Cardiac septum (tissue), 1 donor: ENCODE measurements at places on chromosomes 3 and 15.

GRCh38 chr15:35691173-35691761 lies 145.3 kb upstream of the DPH6 start:
- DNase-seq = no peak

DNA sequence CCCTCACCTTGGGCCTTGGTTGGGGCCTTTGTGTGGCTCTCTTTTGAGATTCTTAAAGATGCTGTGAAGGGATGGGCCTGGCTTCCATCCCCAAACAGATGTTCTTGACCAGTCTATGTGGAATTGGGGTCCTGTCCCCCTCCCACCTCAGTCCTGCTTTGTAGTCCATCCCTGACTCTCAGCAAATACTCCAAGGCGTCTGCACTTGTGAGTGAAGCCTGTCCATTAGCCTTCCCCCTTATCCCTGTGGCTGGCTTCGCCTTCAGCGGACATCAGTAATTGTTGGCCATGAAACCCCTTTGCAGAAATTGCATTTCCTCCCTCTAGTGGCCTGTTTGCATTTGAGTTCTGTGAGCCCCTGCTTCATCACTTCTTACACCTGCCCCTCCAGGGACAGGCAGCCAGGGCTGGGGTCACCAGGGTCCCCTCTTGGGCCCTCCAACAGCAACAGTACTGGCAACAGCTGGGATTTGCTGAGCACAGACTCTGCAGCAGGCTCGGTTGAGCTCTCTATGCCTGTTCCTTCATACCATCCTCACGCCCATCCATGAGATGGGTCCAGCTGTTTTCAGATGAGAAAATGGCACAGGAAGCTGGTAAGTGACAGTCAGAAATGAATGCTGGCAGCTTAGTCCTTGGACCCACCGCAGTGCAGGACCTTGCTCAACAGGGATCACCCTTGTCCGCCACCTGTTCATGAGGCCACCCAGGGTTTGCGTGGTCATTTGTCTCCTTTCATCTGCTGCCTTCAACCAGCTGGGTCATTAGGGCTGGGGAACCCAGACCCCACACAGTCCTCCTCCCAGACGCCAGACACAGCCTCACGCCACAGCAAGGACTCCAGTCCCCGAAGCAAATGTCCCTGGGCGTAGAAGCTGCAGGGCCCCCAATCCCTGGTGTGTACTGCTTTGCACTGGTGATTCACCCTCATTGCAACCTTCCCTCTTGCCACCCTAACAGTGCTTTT lies 8.9 kb upstream of the LRRK1 start:
- peak; percentile 44 for DNase-seq

DNA sequence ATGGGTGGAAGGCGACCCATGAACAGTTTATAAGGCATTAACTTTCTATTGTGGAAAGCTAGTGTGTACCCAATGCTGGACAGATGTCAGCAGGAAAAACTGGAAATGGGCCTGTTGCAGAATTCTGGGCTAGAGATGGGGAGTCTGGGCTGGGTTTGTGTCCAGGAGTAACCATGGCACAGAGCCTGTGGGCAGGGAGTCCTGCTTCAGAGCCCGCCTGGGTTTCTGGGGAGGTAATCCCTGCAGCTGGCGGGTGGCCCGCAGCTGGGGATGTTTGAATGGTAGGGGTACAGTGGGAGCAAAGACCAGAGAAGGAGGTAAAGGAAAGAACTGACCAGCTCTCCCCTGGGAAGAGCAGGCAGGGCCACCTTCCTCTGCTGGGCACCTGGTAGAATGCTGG lies 25.7 kb downstream of the ACAA1 start:
- DNase-seq = no peak

- no peak for DNase-seq
These were observed 29.4 kb downstream of the ASB7 start for GRCh38 chr15:100631831-100632230.

GRCh38 chr3:45067941-45068340 lies 41.8 kb downstream of the CLEC3B start:
- DNase-seq = no peak

DNA sequence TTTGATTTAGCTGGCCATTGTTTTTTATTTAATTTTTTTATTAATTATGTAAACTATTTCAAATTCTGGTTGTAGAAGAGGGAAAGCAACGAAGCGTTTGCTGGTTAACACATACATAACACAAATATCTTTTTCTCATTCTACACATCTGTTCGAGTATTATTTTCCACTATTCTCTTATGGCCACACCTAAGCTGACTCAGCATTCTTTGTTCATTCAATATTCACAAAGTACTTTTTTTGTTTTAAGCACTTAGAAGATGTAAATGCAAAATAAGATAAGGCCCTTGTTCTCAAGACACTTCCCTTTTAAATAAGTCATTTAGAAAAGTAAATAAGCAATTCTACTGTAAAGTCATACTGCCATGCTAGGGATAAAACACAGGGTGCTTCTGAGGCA lies 45.4 kb downstream of the CADM2 start:
- DNase-seq = no peak

- no peak for DNase-seq
These were observed 498 bp upstream of the SEMA4B start for GRCh38 chr15:90200534-90201129.

- DNase-seq = no peak
These were observed 42.5 kb upstream of the NUDT16 start for GRCh38 chr3:131338948-131339640.

- no peak for DNase-seq
These were observed 49.0 kb downstream of the DZIP1L start for GRCh38 chr3:138066383-138066782.

DNA sequence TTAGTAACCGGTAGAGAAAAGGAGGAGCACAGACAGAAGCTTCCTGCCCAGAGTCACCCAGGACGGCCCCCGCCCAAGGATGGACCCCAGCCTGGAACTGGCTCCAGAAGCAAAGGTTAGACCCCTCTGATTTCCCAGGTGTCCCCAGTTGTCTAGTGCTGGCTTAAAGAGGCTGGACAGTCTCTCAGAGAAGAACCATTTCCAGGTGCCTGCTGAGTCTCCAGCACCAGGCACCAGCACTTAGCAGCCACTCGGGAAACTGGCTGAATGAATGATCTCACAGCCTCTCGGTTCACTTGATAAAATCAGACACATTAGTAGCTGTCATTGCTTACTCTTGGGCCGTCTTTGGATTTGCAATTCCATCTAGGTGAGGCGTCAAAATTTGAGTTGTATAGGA lies 139.7 kb upstream of the HES1 start:
- no peak for DNase-seq

- DNase-seq = no peak
These were observed 56.3 kb upstream of the EPHB3 start for GRCh38 chr3:184505076-184505878.

DNA sequence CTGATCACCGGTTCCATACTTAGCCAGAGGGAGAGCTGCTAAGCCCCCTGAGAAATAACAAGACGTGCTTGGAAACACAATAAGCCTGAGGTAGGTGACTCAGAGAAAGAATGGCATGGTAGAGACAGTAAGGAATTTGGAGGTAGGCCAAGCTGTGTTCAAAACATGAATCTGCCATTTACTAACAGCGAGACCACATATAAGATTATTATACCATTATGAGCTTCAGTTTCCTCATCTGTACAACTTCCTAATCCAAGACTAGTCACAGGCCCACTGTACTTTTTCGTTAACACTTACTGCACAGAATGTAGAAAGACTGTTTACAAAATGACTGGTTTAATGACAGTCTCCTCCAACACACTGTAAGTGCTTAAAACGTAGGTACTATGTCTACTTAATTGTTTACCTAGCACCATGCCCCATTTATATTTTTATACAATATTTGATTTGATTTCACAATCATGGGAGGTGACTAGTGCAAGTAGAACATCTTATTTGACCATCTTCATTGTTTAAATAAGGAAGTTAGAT lies 25.7 kb downstream of the ATOSA start:
- DNase-seq = no peak

DNA sequence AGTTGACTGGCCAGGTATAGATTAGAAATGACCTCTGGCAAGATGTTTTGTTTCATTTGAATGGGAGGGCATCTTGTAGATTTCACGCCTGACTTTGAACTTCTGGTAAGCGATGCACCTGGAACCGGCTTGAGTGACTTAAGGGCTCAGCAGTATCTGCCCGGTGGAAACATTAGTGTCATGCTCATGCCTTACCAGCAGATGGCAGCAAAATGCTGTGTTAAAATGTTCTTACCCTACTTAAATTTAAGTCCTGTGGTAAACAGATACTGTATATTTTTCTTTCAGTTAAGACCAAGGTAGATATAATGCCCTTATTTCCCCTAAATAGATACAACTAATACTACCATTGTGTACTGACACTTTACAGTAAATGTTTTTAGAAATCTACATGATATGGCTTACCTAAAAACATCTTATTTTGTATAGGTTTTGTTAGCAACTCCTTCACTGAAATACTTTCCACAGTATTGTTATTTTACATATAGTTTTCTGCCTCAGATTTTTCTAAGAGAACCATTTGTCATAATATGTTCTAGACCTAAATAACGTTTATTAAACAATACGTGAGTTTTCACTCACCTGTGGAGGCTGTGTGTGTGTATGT lies 25.5 kb downstream of the ASB7 start:
- DNase-seq = no peak

DNA sequence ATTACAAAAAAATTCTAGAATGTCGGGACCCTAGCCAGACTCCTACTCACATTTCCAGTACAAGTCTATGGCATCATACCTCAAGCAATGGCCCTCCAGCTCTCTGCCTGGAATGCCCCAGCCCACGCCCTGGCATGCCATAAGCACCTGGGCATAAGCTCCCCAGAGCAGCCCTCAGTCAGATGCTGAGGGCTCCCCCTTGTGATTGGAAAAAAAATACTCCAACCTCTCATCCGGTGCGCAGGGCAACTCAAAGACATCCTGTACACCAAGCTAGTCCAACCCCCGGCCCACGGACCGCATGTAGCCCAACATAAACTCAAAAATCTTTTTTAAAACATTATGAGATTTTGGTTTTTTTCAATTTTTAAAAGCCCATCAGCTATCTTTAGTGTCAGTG lies 115.4 kb downstream of the NEK10 start:
- DNase-seq = no peak

- no peak for DNase-seq
These were observed 17.7 kb downstream of the SH2D7 start for GRCh38 chr15:78110096-78110495.

GRCh38 chr3:170410428-170411029 lies 8.1 kb upstream of the CLDN11 start:
- no peak for DNase-seq

- DNase-seq = no peak
These were observed 22.7 kb upstream of the NIPA2 start for GRCh38 chr15:22815766-22816165.

DNA sequence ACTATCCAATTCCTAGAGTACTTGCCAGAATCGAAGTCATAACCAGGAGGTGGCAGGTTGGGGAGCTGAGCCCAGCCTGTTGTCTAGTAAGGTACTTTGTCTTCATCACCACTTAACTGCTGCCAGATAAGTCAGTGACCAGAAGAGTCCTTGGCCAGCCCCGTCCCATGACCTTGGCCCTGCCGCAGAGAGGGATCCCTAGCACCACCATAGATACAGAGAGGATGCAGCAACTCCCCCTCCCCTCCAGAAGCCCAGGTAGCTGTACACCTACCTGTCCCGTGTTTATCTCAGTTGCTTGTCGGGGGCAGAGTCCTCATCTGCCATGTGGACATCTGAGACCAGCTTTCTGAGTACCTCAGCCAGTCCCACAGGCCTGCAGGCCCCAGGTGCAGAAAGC lies 153.6 kb upstream of the TP63 start:
- no peak for DNase-seq

GRCh38 chr15:64099379-64099778 lies 3.6 kb downstream of the SNX1 start:
- no peak for DNase-seq

DNA sequence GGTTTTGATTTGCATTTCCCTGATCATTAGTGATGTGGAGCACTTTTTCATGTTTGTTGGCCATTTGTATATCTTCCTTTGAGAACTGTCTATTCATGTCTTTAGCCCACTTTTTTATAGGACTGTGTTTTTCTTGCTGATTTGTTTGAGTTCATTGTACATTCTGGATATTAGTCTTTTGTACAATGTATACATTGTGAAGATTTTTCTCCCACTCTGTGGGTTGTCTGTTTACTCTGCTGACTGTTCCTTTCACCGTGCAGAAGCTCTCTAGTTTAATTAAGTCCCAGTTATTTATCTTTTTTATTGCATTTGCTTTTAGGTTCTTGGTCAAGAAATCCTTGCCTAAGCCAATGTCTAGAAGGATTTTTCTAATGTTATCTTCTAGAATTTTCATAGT lies 91.1 kb upstream of the ATP11B start:
- DNase-seq = no peak
